GM06990 (cell line): ENCODE measurements at places on chromosomes 7 and 10.

GRCh38 chr7:99791667-99792369, 7.8 kb upstream of the CYP3A4 start:
- DNase-seq: no peak

GRCh38 chr7:81297317-81297716, 378.5 kb upstream of the SEMA3C start:
- no peak for DNase-seq

GRCh38 chr7:82015751-82016150, 245.9 kb upstream of the HGF start:
- DNase-seq: no peak

GRCh38 chr10:112898540-112899390, 51.3 kb upstream of the TCF7L2 start:
- no peak for DNase-seq

GRCh38 chr10:14106828-14107227, 223.9 kb downstream of the FRMD4A start:
- no peak for DNase-seq

DNA sequence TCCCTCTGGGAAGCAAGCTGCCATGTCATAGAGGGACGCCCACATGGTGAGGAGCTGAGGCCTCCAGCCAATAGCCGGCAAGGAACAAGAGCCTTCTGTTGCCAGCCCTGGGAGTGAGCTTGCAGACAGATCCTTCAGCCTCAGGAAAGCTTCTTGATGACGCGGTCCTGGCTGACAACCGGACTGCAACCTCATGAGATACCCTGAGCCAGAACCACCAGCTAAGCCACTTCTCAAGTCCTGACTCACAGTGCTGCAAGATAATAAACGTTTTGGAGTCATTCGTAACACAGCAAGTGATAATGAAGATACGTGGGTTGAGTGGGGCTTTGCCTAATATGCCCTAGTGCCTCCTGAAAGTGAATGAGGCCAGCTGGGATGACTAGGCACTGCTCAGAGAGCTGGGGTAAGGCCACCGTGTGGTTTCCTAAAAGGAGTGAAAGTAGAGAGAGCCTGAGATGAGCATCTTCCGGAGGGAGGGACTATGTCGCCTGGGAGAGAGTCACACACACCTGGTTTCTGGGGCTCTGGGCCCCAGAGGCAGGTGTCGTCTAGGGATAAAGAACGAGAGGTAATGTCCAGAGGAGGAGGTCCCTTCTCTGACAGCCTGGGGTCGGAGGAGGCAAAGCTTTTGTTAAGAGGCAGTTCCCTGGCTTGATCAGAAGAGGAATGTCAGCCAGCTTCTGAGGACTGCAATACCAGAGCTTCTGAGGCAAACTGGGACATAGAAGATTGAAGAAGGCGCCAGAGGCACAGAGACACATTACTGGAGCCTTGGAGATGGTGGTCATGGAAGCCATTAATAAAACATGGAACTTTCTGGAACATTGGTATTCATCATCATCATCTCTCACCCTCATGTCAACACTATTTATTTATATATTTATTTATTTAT, 53.6 kb downstream of the PYROXD2 start:
- DNase-seq: peak; percentile 57

GRCh38 chr7:681551-682307, 44.8 kb upstream of the DNAAF5 start:
- DNase-seq: no peak

DNA sequence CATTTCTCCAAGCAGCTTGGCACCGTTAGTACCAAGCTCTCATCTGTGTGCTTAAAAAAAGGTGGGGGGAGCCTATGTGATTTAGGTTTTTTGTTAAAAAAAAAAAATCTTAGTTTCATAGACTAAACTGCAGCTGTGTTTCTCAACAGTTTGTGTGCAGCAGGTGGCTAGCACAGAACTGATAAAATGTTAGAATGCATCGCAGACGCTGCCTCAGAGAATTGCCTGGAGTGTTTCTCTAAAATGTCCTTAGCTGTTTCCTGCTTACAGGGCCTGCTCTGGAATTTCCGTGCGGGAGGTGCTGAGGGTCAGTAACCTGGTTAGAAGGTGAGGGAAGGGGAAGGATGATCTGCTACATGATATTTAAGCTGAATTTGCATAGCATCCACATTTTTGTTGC, 268.9 kb downstream of the PLXDC2 start:
- no peak for DNase-seq

GRCh38 chr10:72257051-72257892, 16.5 kb upstream of the DDIT4 start:
- DNase-seq: no peak

DNA sequence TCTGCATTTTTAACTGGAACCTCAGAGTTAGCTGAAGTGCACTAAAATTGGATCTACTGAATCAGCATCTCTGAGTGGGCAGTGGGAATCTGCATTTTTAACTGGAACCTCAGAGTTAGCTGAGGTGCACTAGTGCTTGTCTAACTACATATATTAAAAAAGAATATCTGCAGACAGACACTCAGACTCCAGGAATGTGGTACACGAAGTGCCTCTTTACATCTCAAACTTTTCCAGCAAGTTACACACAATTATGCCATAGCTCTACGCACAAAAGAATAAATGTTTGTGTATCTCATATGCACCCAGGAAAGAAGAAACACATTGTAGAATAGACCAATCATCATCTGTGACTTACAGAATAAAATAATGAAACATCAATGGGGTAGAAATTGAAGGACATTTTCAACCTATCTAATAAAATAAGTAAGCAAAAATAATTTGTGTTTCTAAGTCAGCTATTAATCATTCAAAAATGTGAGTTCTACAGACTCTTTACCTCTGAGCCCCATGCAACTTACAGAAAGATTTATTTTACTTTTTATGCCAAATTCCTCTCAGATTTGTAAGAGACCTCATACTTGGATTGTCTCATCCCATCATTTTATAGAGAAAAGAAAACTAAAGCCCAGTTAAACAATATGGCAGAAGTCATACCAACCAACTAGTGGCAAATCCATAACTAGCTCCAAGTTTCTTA, 28.3 kb downstream of the PPP1R3A start:
- no peak for DNase-seq

DNA sequence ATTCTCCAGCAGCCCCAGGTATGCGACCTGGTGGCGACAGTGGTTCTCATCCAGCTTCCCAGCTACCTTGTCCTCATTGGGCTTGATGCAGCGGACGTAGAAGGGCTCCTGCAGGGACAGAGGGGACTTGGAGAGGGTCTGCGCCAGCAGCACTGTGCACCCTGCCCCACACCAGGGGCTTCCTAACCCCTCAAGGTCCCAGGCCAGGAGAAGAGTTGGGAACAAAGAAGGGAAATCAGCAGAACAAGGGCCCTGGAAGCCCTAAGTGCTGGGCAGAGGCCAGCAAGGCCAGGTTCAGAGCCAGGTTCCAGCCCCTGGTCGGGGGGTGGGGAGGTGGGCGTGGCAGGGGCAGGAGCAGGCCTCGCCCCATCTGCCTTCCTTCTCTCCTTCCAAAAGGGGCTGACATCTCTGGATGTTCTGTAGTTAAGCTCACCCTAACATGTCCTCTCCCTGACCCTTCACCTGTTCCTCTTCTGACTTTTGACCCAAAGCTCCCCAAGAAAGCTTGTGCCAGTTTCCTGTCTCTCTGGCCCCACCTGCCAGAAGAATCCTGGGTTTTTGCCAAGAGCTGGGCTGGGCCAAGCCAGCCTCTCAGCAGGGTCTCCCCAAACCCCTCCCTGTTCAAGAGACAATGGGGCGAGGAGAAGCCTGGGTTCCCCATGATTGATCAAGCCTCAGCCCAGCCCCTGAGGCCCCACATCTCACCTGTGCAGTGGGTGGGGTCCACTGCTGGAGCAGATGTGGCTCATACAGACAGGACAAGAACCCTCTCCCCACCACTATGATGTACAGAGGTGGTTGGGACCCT, 11.9 kb downstream of the MYO1G start:
- no peak for DNase-seq

DNA sequence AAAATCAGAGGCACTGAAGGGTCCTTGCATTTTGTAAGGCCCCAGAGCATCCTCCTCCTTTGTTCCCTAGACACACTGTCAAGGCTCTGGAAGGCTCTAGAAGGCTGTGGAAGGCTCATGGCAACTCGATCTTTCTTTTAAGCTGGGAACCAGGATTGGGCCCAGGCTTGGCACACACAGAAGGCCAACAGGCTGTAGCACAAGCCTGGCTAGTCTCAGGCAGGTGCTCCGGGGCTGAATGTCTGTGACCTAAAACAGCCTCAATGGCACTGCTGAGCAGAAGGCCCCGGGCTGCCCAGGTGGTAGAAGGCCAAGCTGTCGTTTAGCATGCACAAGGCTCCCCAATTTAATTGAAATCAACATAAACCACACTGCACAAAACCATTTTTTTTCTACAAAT, 55.7 kb downstream of the PRKAG2 start:
- no peak for DNase-seq

- peak; percentile 30 for DNase-seq
These were observed 1.5 kb upstream of the KCTD7 start for GRCh38 chr7:66627151-66627681.

GRCh38 chr7:137399827-137400823, 56.6 kb upstream of the PTN start:
- no peak for DNase-seq

- no peak for DNase-seq
These were observed 55.1 kb downstream of the IGF2BP3 start for GRCh38 chr7:23415198-23415597.

- no peak for DNase-seq
These were observed 108.1 kb upstream of the AGR3 start for GRCh38 chr7:16989811-16990413.

DNA sequence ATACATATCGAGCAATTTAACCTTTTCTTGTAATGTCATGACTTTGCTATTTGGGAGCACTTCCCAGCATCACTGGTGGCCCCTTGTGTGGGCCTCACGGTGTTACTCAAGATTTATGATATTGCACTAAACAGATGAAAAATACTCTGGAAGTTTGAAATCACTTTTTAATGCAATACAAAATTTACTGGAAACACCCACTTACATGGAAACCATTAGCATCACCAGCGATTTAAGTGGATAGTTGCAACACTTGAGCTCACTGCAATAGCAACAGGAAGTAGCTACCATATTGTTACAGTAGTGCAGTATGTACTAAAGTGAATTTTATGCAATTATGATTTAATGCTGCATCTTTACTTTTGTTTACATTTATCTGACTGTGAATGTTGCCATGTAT, 184.4 kb downstream of the MDFIC start:
- DNase-seq: no peak

DNA sequence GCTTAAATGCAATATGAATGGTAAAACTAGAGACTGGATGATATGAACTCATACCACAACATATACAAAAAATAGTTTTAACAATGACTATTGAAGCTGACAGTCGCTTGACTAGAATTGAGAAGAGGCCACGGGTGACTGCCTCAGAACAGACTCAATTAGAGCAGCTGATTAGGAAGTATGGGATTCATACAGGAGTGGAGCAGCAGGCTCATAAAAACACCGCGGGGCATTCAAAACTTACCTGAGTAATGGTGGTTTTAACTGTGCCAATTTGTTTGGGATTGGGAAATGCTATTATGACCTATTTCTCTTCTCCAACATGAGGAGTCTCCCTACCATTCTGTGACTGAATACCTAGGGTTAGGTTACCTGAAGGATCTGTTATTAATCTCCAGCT, 2.1 kb downstream of the CADPS2 start:
- no peak for DNase-seq
